IPS DF 19.7 (cell line): ENCODE measurements at places on chromosomes 1 and 21.

- no peak for DNase-seq
Observed at GRCh38 chr1:2282556-2283270, 54.6 kb downstream of the SKI start.

DNA sequence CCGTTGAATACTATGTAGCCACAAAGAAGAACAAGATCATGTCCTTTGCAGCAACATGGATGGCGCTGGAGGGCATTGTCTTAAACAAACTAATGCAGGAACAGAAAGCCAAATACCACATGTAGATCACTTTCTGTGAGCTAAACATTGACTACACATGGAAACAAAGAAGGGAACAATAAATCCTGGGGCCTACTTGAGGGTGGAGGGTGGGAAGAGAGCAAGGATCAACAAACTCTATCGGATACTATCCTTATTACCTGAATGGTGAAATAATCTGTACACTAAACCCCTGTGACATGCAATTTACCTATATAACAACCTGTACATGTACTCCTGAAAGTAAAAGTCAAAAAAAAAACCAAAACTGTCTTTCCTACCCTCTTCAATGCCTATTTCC is 40.8 kb upstream of the CD55 start:
- DNase-seq, result no peak

DNA sequence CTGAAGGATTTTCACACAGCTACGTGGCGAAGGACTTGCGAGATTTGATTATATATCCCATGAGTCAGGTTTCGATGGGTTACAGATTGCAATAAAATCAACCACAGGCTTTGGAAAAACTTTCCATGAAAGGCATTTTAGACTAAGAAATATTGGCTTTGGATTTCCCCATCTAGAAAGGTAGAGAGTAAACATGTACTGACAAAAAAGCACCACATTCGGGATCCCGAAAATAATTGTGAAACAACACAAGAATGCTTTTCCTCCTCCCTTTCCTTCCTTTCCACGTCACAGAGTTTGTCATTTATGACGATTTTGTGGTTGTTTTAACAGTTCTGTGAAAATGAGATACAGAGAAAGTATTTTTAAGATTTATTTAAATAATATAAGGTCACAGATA is 38.5 kb downstream of the TGFB2 start:
- DNase-seq, result no peak

DNA sequence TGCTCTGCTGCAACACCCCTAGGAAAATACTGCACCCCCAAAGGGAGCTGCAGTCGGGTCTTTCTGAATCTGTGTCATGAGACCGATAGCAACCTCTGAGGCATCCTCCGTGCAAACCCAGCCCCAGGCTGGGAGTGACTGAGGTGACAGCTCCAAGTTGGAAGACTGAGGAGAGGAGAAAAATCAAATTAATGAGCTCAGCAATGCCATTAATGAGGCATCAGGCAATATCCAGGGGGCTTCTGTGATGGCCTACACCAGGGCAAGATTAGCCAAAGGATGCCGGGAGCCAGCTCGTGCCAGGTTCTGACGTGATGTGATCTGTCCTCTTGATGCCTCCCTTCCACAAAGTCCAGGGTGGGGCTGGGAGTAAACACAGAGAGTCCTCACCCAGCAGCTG is 30.8 kb upstream of the PSMB2 start:
- DNase-seq, result no peak

- no peak for DNase-seq
Observed at GRCh38 chr1:147491098-147491497, 50.2 kb upstream of the BCL9 start.

- no peak for DNase-seq
Observed at GRCh38 chr21:42013931-42014330, 3.8 kb upstream of the ZBTB21 start.

DNA sequence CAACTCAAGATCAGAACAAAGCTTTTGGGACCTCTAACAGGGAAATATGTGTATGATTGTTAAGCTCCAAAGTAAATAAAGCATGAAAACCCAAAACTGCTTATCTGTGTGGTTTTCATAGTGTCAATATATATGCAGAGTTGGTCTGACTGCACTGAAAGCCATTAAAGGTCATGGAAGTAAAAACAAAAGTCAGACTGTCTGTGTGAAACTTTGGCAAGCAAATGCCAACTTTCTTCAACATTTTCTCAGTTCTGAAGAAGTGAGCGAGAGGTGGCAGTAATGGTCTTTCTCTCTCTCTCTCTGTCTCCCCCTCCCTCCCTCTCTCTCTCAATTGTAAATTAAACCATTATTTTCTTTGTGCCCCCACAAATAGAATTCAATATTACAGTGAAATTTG is 100.1 kb upstream of the S1PR1 start:
- DNase-seq, result no peak

GRCh38 chr1:1236945-1237873 is 5.2 kb downstream of the B3GALT6 start:
- no peak for DNase-seq

GRCh38 chr1:16183765-16184556 is 28.1 kb upstream of the EPHA2 start:
- no peak for DNase-seq

GRCh38 chr1:186888367-186888766 is 59.6 kb downstream of the PLA2G4A start:
- no peak for DNase-seq

DNA sequence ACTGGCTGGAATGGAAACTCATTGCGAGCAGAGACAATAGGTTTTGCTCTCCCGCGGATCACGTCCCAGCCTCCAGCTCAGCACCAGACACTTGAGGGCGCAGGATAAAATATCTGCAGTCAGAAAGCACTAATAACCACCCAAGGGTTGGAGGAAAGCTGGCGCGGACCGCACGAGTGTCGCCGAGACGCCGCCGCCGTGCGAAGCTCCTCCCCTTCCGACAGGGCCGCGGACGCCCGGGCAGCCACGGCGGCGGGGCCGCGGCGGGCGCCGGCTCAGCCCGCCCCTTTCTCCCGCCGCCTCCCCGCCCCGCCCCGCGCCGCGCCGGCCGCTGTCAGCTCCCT is at the start of gene CMPK1:
Gene CMPK1 (plus strand): TSS at position 213 of the 344 bp plus-strand sequence. CDS start 156 bp downstream, outside the sequence.
- no peak for DNase-seq

DNA sequence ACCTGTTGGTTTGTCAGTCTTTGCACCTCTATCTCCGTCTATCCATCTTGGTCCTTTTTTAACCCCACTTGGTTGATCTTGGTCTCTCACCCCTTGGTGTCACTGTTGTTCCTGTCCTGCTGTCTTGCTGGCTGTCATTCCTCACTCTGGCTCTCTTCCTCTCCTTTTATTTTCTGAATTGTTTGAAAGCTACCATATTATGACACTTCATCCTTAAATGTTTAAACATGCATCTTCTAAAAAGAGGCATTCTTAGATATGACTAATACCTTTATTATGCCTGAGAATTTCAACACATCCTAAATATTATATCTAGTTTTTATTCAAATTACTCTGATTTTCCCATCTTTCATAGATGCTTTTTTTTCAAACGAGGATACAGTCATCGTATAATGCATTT is 37.0 kb downstream of the BACH1 start:
- DNase-seq, result no peak

DNA sequence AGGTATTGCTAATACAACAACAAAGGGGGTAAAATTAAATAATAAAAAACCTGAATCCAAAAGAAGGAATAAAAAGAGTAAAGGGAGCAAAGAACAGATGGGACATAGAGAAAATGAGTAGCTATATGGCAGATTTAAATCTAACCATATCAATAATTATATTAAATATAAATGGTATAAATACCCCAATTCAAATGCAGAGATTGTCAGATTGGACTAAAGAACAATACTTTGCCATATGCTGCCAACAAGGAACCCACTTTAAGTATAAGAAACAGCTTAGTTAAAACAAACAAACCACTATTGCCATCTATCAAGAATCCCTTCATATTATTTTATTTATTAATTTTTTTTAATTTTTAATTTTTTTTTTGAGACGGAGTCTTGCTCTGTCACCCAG is 86.8 kb downstream of the MT1HL1 start:
- no peak for DNase-seq

- no peak for DNase-seq
Observed at GRCh38 chr1:150971583-150972416, 2.8 kb downstream of the CERS2 start.

DNA sequence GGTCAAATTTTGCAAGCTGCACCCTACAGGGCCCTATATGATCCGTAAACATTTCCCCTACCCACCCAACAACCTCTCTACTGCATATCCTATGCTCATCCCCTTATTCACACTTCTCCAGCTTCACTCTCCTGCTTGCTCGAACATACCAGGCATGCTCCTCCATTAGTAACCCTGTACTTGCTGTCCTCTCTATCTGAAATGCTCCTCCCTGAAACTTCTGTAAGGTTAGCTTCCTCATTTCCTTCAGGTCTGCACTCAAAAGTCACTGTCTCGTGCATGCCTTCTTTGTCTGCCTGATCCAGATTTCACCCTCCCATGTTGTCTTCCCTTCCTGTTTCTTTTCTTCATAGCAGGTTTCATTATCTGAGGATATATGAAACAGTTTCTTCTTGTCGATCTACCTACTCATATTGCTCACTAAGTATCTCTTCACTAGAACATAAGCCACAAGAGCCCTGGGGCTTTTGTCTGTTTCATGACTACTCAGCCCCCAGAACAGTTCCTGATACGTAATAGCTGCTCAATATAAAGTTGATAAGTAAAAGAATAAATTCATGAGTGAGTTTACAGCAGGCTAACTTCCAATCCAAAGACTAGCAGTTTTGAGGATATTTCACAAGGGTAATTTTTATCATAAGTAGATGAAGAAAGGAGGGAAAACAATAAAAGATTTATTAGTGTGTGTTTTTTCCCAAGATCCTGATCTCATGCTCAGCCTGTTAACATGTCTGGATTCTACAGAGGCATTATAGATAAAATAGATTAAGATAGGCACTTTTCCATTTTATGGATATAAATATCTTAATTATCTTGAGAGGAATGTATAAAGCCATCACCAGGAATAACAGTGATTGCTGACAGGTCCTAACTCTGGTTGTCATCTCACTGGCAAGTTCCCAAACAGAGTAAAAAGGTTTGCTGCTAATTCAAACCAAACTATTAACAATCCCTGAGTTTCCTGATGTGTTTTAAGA is 392.5 kb upstream of the ESRRG start:
- no peak for DNase-seq

DNA sequence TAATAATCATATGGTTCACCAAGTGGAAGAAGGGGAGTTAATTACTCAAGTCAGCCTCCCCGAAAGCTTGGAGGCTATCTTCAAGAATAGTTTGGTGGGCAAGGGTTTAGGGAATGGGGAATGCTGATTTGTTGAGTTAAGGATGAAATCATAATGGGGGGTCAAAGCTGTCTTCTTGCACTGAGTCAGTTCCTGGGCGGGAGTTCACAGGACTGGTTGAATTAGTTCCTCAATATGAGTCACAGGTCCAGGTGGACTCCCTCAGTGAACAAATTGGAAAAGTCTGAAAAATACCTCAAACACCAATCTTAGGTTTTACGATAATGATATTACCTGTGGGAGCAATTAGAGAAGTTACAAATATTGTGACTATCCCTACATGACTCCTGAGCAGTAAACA is 115.2 kb upstream of the COA6 start:
- no peak for DNase-seq

DNA sequence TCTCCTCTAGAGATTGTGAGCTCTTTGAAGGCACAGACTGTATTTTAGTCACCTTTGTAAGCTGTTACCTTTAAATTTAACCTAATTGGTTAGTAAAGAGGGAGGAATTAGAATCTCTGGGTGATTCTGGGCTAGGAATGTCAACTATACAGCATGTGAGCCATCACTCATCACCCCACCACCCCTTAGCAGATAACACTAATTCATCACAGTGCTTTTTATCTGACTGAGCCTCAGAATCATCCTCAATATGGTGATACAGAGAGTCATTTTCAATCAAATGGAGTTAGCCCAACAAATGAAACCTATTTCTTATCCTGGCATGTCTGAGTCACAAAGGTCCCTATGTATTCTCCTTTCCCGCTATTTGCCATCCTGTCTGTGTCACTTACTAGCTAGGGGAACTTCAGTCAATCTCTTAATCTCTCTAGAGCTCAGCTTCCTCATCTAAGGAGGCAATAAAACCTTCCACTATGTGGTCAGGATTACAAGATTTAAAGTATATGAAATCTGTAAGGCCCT is 13.3 kb downstream of the KCNJ10 start:
- no peak for DNase-seq

DNA sequence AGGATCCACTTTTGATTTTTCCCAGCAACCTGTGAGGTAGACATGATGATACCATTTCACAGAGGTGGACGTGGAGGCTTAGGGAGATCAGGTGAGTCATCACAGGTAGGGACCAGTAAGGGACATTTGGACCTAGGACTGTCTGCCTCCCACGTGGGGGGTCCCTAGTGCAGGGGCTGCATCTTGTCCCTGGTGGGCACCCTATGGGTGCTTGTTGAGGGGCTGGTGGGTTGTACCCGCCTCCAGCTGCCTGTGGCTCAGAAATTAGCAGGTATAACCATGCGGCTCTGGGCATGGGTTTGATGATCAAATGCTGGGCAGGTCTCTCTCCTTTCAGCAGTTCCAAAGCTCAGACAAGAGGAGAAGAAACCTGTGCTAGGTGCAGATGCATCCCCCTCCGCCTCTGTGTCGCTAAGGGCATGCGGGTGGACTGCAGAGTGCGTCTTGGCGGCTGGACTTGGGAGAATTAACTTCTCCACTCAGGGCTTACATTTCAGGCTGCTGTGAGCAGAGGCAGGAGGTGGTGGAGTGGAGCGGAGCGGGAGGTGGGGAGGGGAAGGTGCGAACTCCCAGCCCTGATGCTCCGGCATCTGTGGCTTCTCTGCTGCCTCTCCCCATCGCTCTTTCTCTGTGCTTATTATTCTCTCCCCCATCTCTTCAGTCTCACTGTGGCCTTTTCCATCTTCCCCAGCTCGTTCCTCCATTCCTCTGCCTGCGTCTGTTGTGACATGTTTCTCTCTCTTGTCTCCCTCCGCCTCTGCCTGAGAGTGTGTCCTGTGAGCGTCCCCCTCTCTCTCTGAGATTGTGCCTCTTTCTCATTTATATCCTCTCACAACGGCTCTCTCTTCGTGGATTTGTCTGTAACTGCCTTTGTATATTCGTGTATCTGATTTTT is 146.8 kb downstream of the PTPRU start:
- no peak for DNase-seq

DNA sequence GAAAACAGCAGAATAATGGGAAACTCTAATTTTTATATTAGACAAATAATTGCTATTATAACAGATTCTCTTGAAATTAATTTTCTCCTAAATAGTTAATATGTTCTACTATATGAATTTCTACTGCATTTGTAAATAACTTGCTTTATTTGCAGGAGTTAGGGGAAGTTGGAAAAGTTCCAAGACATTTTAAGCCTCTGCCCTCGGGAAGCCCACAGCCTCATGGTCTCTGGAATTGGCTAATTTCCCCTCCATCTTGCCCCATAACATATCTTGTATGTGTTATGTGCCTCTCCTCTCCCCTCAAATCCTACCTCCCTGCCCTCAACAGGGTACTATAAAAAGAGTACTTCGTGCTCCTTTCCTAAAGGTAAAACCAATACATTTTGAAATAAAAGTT is 271.4 kb upstream of the NR5A2 start:
- no peak for DNase-seq

GRCh38 chr1:24691051-24691450 is 47.9 kb downstream of the SRRM1 start:
- DNase-seq, result no peak

GRCh38 chr1:28517649-28517999 is 11.8 kb downstream of the RCC1 start:
- no peak for DNase-seq
